Right cardiac atrium (tissue), 5 donors: ENCODE measurements at places on chromosomes 1 and 21. TPM values are rescaled to one million over a fixed set of nuclear protein-coding genes. Genes with fewer than 3 reads are reported as not detected.

DNA sequence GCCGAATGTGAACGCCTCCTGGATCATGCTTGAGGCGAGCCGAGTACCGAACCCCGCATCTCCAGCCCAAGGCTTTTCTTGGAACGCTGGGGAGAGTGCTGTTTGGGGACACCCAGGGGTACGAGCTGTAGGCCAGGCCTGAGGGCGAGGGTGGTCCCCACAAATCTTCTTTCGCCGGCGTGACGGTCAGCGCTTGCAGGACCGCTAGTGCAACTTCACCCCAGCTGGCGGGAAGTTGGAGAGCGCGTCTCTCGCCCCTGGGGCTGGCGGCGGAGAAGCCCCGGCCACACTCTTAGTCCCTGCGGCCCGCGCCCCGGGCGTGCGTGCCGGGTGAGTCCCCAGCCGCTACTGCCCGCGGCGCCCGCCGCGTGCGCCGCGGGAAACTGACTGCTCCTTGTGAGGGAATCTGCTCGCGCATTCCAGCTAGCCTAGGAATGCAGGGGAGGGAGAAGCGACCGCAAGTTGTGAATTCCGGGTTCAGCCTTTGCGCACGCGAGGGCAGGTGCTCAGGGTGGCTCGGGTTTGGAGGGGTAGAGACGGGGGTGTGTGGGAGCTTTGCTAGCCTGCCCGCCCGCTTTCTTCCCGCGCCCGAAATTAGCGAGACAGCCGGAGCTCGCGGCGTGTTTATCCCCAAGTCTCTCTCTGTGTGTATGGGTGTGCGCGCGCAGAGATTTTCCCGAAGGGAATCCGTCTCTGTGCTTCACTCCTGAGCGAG, 884 bp downstream of the LHX4 start:
- DNase-seq = no peak

DNA sequence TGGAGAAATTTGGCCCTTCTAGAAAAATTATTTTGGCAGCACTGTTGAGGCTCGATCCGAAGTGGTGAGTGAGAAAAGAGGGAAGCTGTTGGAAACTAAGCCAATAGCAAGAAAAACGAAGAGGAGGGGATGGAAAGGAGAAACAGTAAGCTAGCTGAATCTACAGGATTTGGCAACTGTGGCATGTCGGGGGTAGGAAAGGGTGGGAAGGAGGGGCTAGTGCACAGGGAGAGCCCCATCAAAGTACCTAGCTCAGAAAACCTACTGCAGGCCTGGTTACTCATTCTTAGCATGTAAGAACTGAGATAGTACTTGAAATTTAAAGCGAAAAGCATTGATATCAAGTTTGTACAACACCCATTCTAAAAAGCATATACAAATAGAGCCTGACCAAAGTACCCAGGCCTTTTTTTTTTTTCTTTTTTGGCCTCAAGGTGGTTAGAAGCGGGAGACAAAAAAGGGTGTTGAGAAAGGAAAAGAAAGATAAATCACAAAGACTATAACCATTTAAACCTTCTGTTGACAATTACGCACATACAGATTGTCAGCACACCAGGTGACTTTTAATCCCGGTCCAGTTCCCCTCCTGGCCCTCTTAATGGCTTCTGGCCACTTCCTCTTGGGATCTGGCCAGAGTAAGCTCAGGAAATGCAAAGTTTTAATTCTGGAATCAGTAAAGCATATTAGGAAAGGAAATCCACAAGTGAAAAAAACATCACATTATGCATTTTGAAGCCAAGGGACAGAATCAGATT, 50.4 kb downstream of the SLC16A1 start:
- no peak for DNase-seq

GRCh38 chr1:202164271-202165037, 4.1 kb upstream of the PTPN7 start:
- peak; percentile 19 for DNase-seq

GRCh38 chr1:62826901-62827300, 43.0 kb downstream of the ATG4C start:
- no peak for DNase-seq

- no peak for DNase-seq
These were observed 3.9 kb upstream of the POU3F1 start for GRCh38 chr1:38050397-38051078.

GRCh38 chr1:223741861-223742260, 29.5 kb downstream of the CAPN2 start:
- DNase-seq = no peak

The L1TD1 gene
- not detected for total RNA-seq

The PCSK9 gene
- total RNA-seq = not detected

The SHE gene
- 23.8 TPM for total RNA-seq

The NRAS gene
- total RNA-seq = 12.8 TPM
